Right renal pelvis (tissue), 4 donors: ENCODE measurements at places on chromosomes 6 and 20.

DNA sequence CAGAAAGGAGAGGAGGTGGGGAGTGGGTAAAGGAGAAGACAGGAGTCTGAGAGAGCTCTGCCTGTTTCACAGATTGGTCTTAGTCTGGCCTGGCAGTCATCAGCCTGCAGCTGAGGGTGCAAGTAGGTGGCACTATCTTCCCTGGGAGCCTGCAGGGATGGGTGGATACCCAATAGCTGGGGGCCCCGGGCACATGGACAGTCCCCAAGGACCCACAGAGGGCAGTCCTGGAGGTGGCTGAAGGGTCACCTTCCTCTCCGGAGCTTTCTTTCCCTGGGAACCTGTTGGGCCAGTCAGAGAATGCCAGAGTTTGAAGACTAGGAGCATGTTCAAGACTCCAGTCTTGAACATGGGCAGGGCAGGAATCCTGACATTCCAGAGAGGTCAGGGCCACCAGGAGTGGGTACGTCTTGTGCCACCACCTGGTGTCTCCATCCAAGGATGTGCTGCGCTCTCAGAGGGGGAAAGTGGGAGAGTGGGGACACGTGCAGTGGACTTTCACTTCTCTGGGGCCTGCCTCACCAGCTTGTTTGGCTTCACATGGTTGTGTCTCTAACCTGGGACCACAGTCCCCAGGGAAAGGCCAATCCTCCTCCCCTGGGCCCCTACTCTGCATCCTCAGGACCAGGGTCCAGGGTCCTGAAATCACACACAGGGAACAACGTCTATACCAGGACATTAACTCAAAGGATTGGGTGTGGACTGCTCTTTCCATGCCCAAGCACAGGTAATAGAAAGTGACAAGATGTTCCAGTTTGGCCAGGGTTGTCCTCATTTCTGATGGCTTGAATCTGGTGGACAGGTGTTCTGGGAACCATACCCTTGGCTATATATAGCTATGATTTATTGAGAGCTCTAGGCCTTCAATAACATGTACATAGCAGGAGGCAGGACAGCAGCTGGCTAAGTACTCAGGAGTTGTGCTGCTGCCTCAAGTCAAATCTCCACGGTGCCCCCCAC is 18.0 kb downstream of the AARS2 start:
- DNase-seq, result no peak

DNA sequence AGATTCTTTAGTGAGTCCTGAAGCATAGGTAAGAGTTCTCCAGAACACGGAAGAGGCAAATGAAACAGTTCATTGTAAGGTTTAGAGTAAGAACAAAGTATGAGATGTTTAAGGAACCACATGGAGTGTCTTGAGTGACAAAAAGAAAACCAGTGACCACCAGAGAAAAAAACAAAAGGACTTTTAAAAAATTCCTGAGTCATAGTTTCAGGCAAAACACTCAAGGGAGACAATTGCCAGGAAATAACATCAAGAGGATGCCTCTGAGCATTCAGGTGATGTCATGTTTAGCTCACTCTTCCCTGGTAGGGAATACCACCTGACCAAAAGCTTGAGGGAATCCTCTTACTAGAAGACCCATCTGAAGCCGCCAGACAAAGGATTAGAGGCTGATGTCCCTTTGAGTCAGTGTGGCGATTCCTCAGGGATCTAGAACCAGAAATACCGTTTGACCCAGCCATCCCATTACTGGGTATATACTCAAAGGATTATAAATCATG is 110.3 kb downstream of the COL19A1 start:
- no peak for DNase-seq

GRCh38 chr6:11263291-11263775 is 30.9 kb upstream of the NEDD9 start:
- no peak for DNase-seq

DNA sequence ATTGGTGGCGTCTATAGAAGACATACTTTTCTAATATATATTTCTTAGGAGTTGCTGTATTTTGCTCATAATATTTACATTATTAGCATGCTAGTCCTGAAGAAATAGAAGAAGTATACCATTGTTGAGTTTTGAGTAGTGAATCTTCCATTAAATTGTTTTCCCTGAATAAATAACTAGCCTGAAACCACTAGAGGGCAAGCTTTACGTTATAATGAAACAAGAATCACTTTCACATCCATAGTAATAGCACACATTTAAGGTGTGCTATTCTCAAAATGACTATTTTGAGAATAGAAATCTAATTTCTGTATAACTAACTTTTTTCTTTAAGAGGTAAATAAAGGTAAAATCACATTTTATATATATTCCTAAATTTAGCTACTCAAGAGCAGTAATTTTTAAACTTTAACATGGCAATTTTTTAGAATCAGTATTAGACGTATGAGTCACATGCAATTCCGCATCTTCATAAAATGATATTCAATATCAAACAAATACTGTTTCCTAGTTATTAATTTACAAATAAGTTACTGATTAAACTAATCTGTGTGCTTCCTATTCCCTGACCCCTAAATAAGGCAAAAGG is 213.2 kb upstream of the MANEA start:
- DNase-seq, result no peak

DNA sequence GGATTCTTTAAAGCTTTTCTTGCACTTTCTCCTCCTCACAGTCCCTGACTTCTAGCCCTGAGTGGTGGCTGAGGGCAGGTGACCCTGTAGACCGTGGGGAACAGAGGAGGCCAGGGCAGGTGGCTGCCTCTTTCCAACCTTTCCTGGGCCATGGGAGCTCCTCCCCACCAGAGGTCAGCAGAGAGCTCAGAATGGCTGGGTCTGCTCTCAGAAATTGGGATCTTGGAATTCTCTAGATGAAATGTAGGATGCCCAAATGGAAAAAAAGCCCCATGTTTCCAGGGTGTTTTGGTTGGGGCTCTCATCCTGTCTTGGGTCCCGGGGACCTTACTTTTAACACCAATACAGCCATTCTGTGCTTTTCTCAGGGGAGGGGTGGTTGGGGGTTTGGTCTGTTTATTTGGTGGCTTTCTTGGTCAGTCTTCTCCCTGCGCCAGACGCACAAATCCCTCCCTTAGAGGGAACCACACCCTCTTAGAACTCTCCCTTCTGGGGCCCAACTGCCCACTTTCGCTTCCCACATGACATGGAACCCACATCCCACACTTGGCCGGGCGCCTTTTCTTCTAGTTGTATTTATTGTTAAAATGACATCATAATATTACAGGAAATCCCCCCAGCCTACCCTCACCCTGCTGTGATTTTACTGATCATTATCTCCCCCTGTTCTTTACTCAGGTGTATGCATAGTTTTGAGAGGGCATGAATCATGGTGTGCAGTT is 17.9 kb downstream of the GNAS start:
- DNase-seq, result no peak

DNA sequence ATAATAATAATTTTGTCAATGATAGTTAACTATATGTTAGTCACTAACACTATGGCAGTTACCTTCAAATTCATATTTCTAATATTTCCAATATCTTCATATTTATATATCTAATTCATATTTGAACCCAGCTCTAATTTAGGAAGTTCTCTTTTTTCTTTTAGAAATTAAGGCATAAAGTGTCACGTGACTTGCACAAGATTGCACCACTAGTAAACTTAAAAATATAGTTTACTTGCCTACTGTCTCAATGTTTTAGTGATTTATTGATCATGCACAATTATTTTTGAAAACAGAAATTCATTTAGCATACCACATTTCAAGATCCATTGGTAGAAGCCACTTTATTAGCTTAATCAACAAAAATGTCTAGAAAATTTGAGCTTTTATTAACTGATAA is 508.7 kb upstream of the ZNF337 start:
- no peak for DNase-seq
